Head of caudate nucleus (tissue), 42 donors: ENCODE measurements at places on chromosomes 5 and 9.

- DNase-seq: no peak
These were observed 8.5 kb downstream of the LCN9 start for GRCh38 chr9:135671591-135672041.

DNA sequence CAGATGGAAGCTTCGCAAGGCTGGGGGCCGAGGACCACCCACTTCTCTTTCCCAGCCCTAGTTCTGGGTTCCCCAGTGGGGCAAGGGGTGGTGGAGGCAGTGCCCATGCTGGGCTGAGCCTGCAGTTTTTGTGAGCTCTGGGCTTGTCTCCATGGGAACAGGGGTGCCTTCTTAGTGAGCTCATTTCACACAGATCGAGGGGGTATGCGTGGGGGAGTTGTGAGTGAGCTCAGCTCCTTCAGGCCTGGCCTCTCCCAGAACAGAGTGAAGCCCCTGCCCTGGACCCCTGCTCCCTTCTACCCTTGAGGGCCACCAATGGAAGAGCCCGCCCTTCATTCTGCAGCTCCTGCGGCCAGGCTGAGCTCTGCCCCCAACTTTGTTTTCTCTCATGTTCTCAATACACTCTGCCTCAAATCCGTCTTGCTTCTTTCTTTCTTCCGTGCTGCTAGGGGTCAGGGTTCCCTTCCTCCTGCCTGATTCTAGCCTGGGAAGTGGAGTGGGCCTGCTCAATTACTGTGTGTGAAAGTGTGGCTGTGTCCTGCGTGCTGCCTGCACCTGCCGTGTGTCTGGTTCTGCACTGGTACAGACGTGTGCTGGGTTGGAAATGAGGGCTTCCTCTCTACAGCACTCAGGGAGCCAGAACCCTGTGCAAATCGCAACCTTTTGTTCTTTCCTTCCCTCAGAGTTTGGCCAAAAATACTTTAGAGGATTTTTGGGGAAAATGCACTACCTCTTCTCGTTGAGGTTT is 9.0 kb upstream of the MYOZ3 start:
- no peak for DNase-seq

- DNase-seq: no peak
These were observed 74.1 kb upstream of the PIK3R1 start for GRCh38 chr5:68141494-68141893.

DNA sequence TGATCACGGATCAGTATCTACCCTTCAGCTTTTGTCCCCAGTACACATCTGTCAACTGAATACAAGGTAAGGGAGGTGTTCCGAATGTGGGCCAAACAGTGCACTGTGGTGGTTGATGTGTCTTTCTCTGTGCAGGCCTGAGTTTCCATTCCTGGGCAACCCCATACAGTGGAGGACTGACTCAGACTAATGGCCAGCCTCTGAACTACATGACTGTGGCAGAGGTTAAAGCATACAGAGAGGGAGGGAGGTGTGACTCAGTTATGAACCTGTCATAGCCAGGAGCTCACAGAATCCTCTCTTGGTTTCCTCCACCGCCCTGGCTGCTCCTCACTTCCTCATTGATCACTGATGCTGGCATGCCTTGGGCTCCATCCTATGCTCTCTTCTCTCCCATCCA is 136.4 kb upstream of the TAS2R1 start:
- DNase-seq: no peak

GRCh38 chr5:125961150-125961549 is 462.1 kb upstream of the GRAMD2B start:
- DNase-seq: no peak

- no peak for DNase-seq
These were observed 12.5 kb downstream of the C1QTNF2 start for GRCh38 chr5:160357861-160358411.

DNA sequence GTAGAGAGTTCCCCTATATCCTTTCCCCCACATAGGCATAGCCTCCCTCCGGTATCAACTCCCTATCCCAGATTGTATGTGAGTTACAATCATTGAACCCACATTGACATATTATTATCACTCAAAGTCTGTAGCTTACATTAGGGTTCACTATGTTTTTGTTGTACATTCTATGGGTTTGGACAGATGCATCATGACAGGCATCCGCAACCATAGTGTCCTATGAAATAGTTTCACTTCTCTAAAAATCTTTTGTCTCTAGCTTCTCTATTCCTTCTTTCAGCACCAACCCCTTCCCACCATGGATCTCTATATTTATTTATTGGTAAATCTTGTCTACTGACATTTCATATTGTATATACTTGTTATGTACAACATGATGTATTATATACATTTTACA is 31.6 kb downstream of the TAF11L14 start:
- DNase-seq: no peak

GRCh38 chr9:35835766-35836165 is 6.7 kb downstream of the TMEM8B start:
- DNase-seq: no peak

GRCh38 chr9:23803216-23803615 is 22.8 kb downstream of the ELAVL2 start:
- DNase-seq: no peak

- no peak for DNase-seq
These were observed 161.5 kb upstream of the CDKN2B start for GRCh38 chr9:22170556-22170955.

DNA sequence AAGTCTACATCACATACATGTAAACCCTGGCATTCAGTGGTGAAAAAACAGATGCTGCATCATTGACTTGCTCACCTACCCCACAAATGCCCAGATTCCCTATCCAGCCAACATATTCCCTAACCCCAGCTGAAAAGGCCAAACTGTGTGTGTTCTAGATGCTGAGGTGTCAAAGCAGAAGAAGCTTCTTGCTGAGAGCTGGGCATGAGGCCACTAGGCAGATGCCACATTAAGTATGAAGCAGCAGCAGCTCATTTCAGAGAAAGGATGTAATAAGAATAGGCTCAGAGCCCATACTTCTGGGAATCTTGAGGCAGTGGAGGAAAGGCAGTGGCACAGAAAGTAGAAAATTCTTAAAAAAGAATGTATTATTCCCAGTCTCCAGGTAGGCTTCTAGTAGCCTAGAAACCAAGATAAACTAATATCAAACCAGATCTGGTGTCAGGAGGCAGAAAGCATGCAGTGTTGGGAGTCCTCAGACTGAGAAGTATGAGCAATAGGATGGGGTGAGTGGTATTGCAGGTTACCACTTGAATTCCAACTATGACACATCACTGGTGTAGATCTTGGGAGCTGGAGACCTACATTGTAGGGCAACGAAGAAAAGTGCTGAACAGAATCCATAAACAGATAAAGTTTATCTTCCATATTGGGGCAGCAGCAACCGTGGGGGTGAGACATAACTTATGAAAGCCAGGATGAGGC is 71.9 kb upstream of the GRHPR start:
- DNase-seq: no peak

GRCh38 chr5:177520271-177520670 is 3.5 kb upstream of the DDX41 start:
- no peak for DNase-seq

DNA sequence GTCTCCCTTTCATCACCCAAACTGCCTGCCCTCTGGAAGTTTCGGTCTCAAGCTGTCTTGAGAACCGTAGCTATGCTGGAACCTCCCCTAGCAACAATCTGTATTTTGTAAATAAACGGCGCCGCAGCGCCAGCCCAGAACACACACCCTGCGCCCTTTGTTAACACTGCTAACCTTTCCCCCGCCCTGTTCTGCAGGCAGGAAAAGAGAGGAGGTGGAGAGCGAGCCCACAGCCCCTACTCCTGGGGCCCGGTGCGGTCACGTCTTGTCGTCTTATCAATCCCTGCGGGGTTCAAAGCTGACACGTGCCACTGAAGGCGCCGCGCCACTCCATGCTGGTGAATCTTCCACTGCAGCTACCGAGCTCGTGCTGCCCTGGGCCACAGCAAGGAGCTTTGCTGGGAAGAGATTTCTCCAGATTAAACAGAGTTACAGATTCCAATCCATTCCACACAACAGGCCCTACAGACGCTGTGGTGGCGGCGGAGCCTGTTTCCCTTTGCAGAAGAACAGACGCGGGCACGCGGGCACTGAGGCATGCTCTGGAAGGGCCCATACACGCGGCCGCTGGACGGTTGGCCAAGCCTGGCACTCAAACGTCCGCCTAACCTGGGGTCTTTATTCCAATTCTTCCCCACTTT is 25.3 kb downstream of the ZDHHC11B start:
- DNase-seq: no peak

DNA sequence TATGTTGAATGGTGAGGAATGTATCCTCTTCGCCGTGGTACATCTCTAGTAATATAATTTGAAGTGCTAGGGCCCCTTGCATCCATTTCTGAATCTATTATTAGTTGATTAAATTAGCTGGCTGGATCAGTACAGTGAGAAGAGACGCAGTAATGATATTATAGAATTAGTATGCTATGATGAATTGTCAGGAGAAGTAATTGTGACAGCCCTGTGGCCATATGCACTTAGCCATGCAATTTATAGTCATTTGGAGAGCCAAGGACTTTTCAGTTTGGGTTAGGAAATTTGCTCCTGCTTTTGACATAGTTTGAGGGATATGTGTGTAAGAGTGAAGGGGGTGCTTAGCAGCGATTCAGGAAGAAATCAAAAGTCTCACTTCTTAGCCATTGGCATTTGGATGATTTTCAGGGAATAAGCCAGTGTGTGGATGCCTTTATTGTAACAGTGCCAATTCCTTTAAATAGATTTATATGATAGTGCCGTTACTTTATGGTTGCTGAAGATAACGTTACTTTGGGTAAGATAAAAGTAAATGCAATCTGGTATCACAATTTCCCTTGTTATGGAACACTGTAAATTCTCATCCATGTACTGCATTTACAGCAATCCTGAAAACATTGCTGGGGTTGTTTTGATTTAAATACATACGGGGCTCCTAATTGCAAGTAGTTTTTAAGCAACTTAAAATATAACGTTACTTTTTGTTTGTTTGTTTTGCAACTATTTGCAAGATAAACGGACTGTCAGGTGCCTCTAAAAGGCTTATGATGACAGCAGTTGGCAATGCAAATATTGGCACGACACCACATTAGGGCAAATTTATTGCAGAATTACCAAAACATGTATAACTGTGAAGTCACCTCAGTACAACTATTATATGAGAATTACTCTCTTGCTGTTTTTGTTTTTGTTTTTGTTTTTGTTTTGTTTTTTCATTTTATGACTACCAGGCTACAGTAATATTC is 875.4 kb upstream of the WWC1 start:
- no peak for DNase-seq

GRCh38 chr5:127492854-127493738 is 24.3 kb upstream of the PRRC1 start:
- DNase-seq: no peak

GRCh38 chr9:126626127-126626925 is 12.6 kb downstream of the LMX1B start:
- DNase-seq: no peak

- DNase-seq: no peak
These were observed 90.3 kb upstream of the OTULINL start for GRCh38 chr5:14491015-14491915.

GRCh38 chr9:77773381-77773780 is 125.3 kb upstream of the GNA14 start:
- no peak for DNase-seq

DNA sequence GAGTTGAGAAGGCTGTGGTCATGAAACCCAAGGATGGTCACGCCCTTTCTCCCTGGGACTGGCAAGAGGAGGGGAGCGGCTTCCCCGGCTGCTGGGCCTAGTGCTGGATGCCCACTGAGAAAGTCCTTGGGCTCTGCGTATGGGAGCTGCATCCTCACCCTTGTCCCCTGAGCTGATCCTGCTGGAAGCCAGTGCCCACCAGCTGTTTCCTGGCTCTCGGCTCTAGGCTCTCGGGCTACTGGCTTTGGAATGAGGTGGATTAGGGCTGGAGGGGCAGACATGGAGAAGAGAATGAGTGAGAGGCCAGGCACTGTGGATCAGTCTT is 149.3 kb upstream of the PPP1R26 start:
- DNase-seq: no peak

DNA sequence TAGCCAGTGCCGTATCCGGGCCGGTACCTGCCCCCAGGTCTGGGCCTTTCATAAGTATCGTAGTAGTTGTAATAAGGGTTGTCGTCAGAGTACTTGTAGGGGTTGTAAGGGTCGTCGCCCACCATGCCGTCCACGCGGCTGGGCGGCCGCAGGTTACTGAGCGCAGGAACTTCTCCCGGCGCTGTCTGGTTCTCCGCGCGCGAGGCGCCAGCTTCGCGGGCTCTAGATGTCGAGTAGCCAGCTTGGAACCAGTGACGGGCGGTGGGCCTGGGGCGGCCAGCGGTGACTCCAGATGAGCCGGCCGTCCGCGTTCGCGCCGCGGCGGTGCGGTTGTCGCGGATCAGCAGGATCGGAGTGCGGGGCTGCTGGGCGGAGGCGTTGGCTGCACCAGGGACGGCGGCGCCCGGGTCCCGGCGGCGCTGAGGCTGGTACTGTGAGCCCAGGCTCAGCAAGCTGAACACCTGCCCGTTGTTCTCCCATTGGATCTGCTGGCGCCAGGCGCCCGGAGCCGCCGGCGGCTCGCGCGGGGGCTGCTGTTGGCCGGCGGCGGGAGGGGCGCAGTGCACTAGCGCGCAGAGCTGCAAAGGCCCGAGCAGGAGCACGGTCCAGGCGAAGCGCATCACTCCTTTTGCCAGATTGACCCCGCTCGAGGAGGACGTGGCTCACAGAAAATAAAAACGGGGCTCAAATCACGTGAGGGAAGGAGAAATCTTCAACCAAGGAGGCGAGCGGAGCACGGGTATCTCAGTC is 518 bp downstream of the LOX start:
- DNase-seq: no peak
